ENCODE measurements at places on chromosomes 12 and 14.
A peak's percentile ranks its signal among the peaks of the same experiment; 100 is the strongest.

DNA sequence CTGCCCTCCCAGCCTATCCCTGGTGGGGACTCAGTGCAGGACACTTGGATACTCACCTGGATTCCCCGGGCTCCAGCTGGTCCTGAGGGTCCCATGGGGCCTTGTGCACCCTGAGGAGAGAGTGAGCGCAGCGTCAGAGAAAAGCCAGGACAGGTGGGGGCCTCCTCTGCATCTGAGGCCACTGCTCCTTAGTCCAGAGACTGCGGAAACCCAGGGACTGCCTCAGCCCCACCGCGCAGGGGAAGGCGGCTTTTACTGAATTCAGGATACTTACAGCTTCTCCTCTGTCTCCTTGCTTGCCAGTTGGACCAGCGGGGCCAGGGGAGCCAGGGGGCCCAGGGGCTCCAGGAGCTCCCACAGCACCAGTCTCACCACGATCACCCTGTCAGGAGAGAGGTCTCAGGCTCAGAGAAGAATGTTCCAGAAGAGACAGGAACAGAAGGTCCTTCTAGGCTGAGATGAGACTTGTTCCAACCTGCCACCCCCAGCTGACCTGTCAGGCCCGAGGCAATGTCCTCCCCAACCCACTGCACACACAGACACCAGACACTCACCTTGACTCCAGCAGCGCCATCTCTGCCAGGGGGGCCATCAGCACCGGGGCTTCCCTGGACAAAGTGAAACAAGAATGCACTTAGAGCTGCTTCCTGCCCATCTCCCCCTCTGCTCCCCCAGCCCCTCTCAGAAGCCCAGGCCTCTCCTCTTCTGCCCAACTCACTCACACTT, 13.8 kb downstream of the TMEM106C start:
- DNase-seq: no peak

- DNase-seq: no peak
Observed at GRCh38 chr12:6998715-6999451, 19.4 kb downstream of the LPCAT3 start.

DNA sequence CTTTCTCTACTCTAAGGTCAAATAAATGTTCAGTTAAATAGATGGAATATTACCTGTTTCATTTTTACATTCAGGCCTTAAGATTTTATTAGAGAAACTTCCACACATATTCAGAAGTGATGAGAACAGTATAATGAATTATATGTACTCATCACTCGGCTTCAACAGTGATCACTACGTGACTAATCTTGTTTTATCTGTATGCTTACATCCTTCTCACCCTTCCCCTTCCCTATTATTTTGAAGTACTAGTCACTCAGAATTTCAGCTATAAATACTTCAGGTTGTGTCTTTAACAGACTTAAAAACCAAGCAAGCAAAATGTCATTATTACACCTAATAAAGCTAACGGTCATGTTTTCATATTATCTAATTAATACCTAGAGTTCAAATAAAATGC, 34.9 kb downstream of the ETV6 start:
- DNase-seq: no peak

- no peak for DNase-seq
Observed at GRCh38 chr14:34053666-34054065, 102.8 kb upstream of the EGLN3 start.

GRCh38 chr14:52740751-52741150, 10.8 kb downstream of the STYX start:
- DNase-seq: no peak

- DNase-seq: no peak
Observed at GRCh38 chr12:113744802-113745395, 221.2 kb downstream of the RBM19 start.

DNA sequence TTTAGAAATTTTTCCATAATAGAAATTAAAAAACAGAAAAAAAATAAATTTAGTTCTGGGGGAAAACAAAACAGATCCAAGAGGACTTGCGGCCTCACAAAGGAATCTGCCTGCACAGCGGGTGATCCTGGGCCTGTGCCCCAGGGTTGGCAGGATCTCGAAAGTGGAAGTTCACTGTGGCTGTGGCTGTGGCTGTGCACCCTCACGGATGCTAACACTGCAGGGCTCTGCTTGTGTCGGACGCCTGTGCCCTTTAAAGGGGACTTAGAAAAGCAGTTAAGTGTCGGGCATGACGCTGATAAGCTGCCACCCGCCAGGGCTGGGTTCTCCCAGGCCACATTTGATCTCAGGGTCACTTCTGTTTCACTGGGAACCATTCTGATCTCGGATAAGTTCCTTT, 209.1 kb downstream of the TTC7B start:
- no peak for DNase-seq

- DNase-seq: no peak
Observed at GRCh38 chr14:90675399-90675798, 140.8 kb downstream of the TTC7B start.

- no peak for DNase-seq
Observed at GRCh38 chr12:109525279-109525585, 47.8 kb downstream of the UBE3B start.

DNA sequence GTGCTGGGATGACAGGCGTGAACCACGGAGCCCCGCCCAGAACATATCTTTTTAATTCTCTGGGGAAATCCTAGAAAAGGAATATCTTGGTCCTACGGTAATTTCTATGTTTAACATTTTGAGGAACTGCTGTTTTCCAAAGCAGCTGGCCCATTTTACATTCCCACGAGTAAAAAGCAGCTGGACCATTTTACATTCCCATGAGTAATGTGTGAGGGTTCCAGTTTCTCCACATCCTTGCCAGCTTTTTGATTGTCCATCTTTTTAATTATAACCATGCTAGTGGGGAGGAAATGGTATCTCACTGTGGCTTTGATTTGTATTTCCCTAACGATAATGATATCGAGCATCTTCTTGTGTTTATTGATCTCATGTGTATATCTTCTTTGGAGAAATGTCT, 4.4 kb upstream of the P2RX4 start:
- DNase-seq: no peak

GRCh38 chr14:39576258-39576657, 144.0 kb upstream of the FBXO33 start:
- DNase-seq: peak; percentile 26

- no peak for DNase-seq
Observed at GRCh38 chr14:75456997-75457335, 29.1 kb downstream of the JDP2 start.

GRCh38 chr12:1907652-1908611, 10.5 kb downstream of the CACNA2D4 start:
- DNase-seq: peak; percentile 80

- DNase-seq: no peak
Observed at GRCh38 chr14:36217732-36218131, 41.2 kb upstream of the PTCSC3 start.

DNA sequence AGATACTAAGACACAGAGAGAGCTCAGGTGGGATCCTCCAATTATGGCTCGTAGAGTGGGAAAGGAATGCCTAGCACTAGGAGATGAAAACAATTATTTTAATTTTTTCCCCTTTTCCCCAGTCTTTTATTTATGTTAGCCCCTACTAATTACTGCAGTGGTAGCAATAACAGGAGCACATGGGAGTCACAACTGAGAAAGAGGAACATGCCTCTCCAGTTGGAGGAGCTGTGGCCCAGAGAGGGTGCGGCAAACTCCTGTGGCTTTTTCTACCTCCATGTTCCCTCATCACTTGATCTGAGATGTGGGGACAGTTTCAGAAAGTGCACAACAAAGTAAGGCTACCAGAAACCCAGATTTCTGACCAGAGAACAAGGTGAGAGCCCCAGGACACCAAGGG, 25.9 kb upstream of the POC1B start:
- DNase-seq: no peak

DNA sequence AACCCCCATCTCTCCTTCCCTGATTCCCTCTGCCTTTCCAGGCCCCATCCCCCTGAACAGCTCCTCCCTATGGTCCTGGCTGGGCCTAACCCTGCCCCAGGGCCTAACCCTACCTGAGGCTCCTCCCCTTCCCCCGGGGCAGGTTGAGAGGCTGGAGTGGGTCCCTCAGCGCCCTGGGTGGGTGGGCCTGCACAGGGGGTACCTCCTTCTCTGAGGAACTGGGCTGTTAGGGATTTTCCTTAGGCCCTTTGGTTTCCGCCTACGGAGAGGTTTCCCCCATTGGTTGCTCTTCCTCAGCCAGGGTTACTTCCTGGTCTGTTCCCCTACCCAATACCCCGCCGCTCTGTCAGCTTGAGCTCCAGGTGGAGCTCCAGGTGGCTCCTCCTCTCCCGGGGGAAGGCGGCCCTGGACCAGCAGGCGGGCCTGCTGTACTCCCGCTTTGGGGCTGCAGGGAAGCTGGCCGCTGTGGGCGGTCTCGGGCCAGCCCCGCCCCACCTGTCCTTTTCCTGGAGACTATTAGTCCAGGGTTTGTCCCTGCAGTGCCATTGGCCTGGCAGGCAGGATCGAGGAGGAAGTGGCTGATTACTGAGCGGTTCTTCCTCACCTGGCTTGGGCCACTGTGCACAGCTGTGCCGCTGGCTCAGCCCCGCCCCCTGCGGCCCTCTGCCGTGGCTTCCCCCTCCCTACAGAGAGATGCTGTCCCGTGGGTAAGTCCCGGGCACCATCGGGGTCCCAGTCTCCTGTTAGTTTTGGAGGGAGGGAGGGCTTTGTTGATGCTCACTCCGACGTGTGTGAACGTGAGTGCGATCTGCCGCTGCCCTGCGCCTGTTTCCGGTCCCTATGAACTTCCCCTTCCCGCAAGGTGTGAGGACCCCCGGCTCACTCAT, 2.5 kb downstream of the C12orf57 start:
- DNase-seq: peak; percentile 61

GRCh38 chr14:93051600-93052546, 63.9 kb downstream of the ITPK1 start:
- DNase-seq: no peak

- DNase-seq: no peak
Observed at GRCh38 chr12:62856454-62856853, 78.5 kb downstream of the PPM1H start.

- no peak for DNase-seq
Observed at GRCh38 chr14:72052356-72052755, 120.1 kb downstream of the RGS6 start.

DNA sequence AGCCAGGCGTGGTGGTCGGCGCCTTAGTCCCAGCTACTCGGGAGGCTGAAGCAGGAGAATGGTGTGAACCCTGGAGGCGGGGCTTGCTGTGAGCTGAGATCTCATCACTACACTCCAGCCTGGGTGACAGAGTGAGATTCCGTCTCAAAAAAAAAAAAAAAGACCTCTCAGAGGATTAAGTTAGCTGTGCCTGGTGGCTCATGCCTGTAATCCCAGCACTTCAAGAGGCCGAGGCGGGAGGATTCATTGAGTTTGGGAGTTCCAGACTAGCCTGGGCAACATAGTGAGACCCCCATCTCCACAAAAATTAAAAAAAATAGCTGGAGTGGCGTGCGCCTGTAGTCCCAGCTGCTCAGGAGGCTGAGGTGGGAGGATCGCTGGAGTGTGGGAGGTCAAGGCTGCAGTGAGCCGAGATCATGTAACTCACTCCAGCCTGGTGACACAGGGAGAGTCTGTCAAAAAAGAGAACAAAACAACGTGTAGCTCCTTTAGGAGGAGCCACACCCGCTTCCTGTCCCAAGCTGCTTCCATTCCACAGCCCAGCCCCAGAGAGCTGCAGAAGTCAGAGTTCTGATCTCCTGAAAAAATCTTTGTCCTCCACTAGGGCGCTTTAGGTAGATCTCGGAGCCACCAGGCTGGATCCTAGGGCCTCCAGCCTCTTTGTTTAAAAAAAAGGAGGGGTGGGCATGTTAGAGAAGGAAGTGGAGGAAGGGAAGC, 11.5 kb upstream of the ULK1 start:
- no peak for DNase-seq

GRCh38 chr12:28800129-28800528, 348.9 kb upstream of the FAR2 start:
- no peak for DNase-seq

DNA sequence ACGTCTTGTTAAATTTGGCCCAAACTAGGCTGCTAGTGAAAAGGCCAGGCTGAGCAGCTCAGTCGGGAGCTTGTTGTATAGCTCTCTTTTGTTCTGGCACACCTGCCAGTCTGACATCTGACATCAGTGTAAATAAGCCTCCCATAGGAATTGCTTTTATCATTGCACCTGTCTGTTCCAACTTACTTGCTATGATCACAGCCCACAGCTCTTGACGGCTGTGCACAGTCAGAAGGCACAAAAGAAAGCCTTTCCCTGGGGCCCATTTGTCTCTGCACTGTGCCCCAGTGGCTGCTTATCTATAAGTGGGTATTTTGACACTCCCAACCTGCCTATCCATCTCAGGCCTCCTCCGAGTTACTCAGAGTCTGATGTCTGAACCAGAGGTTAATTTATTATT, 324.5 kb downstream of the NUAK1 start:
- DNase-seq: peak; percentile 5

DNA sequence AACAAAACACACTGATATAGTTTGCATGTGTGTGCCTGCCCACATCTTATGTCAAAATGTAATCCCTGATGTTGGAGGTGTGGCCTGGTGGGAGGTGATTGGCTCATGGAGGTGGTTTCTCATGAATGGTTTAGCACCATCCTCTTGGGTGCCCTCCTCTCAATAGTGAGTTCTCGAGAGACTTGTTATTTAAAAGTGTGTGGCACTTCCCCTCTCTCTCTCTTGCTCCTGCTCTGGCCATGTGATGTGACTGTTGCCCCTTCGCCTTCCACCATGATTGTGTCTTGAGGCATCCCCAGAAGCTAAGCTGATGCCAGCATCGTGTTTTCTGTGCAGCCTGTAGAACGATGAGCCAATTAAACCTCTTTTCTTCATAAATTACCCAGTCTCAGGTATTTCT, 454.1 kb upstream of the DCN start:
- no peak for DNase-seq

GRCh38 chr14:68626386-68626785, 166.5 kb downstream of the ZFP36L1 start:
- no peak for DNase-seq

DNA sequence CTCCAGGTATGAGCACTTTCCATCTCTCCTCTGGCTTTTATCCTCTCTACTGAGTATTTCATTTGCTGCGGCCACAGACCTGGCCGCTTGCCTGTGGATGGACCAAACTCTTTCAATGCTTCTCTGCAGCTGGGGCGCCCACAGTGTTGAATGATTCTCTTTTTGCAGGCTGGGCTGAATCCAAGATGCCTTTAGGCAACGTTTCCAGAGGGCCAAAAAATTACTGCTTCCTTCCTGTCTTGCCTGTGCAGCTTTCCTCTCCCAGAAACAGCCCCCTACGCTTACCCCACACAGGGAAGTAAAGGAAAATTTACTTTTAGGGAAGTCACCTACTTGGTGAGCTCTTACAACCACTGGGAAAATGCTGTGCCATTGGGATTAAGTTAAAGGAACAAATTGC, 55.6 kb upstream of the JDP2 start:
- DNase-seq: no peak
